ENCODE measurements at places on chromosomes 7 and 10. TPM values are rescaled to one million over a fixed set of nuclear protein-coding genes. Genes with fewer than 3 reads are reported as not detected.

NEBL gene
- not detected for polyA plus RNA-seq

C10orf143 gene
- polyA plus RNA-seq: 27.0 TPM

NAT16 gene
- not detected for polyA plus RNA-seq

ASIC3 gene
- not detected for polyA plus RNA-seq

CALD1 gene
- not detected for polyA plus RNA-seq

SFRP4 gene
- not detected for polyA plus RNA-seq

WEE2 gene
- polyA plus RNA-seq: not detected

PLA2G12B gene
- polyA plus RNA-seq: not detected

NRCAM gene
- polyA plus RNA-seq: not detected

ASZ1 gene
- not detected for polyA plus RNA-seq

TRPV5 gene
- not detected for polyA plus RNA-seq

All from immature natural killer cell (primary cell).